CD4-positive, alpha-beta T cell (primary cell): ENCODE measurements at places on chromosomes 11 and 22.

GRCh38 chr11:102810950-102811660 lies 13.1 kb upstream of the MMP1 start:
- H3K36me3 ChIP-seq, result no peaks in the 10 kb centered on the region
- no peaks in the 10 kb centered on the region for H3K27me3 ChIP-seq
- H3K4me1 ChIP-seq, result no peaks in the 10 kb centered on the region
- no peak for DNase-seq
- no peak overlapping the region for H3K4me3 ChIP-seq
- H3K27ac ChIP-seq, result no peak overlapping the region

GRCh38 chr11:131486937-131487635 lies 116.7 kb downstream of the NTM start:
- no peak overlapping the region for H3K27ac ChIP-seq
- no peak overlapping the region for H3K4me3 ChIP-seq
- H3K4me1 ChIP-seq, result no peaks in the 10 kb centered on the region
- no peaks in the 10 kb centered on the region for H3K36me3 ChIP-seq

- H3K4me1 ChIP-seq, result no peaks in the 10 kb centered on the region
- DNase-seq, result no peak
- no peaks in the 10 kb centered on the region for H3K36me3 ChIP-seq
- H3K27me3 ChIP-seq, result no peaks in the 10 kb centered on the region
Measured at GRCh38 chr11:15830741-15831428, 525.5 kb downstream of the SOX6 start.

DNA sequence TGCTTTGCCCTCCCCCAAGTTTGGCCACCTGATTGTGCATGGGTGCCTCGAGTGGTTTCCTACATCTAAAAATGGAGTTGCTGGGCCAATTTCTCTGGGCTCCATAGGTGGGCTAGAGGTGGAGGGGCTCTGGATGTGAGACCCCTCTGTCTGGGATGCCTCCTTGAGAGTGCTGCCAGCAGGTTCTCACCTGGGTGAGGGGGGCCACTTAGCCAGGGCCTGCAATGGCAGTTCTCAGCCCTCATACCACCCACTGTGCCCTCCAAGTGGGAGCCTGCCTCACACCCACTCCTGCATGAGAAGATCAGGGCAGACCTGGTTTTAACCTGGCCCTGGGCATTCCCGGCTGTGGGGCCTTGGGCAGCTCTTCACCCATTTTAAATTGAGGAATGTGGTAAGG lies 83.9 kb downstream of the CABIN1 start:
- H3K4me3 ChIP-seq, result no peak overlapping the region
- no peaks in the 10 kb centered on the region for H3K4me1 ChIP-seq
- no peaks in the 10 kb centered on the region for H3K27me3 ChIP-seq
- peaks cover 72% of the 10 kb centered on the region for H3K36me3 ChIP-seq

DNA sequence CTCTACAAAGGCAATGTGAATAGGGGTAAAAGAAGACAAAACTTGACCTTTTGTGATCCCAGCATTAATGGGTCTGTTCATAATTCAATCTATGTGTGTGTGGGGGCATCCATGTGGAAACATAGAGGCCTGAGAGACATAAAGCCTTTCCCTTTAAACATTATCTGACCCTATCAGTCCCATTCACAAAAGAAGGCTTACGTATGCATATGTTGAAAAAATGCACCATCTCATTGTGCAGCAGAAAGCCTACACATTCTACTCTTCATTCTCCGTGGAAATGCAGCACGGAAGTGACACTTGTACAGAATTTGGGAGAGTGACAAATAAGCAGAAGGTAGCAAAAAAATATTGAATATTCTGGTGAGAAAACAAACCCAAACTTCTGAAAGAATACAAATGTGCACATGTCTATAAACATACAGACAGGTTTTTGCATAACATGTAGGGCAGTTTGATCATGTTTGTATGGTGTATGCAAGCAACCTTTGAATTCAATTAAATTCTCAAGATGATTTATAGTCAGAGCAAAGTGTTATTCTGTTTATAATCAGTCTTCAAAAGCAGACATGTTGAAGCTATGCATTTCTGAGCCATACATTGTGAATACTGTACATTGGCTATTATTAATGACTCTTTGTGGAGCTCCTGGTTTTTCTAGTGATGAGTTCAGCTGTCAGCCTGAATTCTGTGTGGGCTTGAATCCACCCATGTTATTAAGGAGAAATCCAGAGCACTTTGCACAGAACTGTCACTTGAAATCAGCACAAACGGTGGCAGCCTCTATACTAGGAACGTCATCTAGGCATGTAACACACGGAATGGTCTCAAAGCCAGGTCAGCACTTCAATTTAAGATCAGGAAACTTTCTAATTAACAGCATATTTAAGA lies 236.8 kb downstream of the DCDC1 start:
- H3K4me3 ChIP-seq, result no peak overlapping the region
- H3K27me3 ChIP-seq, result no peaks in the 10 kb centered on the region
- no peak for DNase-seq
- no peak overlapping the region for H3K27ac ChIP-seq
- no peaks in the 10 kb centered on the region for H3K36me3 ChIP-seq

GRCh38 chr22:24523873-24524272 lies 28.7 kb downstream of the UPB1 start:
- H3K27ac ChIP-seq, result no peak overlapping the region
- no peak overlapping the region for H3K4me3 ChIP-seq
- H3K4me1 ChIP-seq, result peaks cover 13% of the 10 kb centered on the region
- H3K27me3 ChIP-seq, result no peaks in the 10 kb centered on the region

- H3K36me3 ChIP-seq, result no peaks in the 10 kb centered on the region
- peaks cover 19% of the 10 kb centered on the region for H3K27me3 ChIP-seq
- H3K4me1 ChIP-seq, result peaks cover 10% of the 10 kb centered on the region
- H3K27ac ChIP-seq, result no peak overlapping the region
- no peak overlapping the region for H3K4me3 ChIP-seq
Measured at GRCh38 chr11:75237050-75237449, 3.5 kb upstream of the TPBGL start.

GRCh38 chr11:101508370-101508769 lies 75.4 kb downstream of the TRPC6 start:
- no peaks in the 10 kb centered on the region for H3K4me1 ChIP-seq
- no peaks in the 10 kb centered on the region for H3K36me3 ChIP-seq
- H3K27ac ChIP-seq, result no peak overlapping the region
- no peak for DNase-seq
- H3K27me3 ChIP-seq, result no peaks in the 10 kb centered on the region

- H3K4me3 ChIP-seq, result no peak overlapping the region
- H3K4me1 ChIP-seq, result peaks cover 6% of the 10 kb centered on the region
- no peak for DNase-seq
- no peaks in the 10 kb centered on the region for H3K27me3 ChIP-seq
Measured at GRCh38 chr11:44671234-44671633, 55.5 kb upstream of the TSPAN18 start.

DNA sequence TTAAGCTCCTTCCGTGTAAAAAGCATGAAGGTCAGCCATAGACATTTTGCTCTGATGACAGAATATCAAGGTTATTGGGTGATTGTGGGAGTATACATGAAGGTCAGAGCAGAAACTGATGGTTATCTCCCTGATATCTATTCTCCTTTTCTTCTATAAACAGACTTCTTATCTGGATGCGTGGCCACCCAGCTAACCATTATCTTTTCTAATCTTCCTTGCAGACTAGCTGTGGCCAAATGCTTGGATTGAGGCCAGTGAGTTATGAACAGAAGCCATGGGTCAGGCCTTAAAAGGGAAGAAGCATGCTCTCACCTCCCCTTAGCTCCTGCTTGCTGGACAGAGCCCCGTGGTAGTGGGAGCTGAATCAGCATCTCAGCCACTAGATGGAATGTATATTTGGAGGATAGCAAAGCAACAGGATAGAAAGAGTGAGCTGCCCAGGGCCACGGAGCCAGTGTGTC lies 31.3 kb upstream of the LRRC55 start:
- no peak overlapping the region for H3K4me3 ChIP-seq
- no peak overlapping the region for H3K27ac ChIP-seq
- no peaks in the 10 kb centered on the region for H3K36me3 ChIP-seq

GRCh38 chr11:70507466-70508230 lies 109.3 kb downstream of the CTTN start:
- no peaks in the 10 kb centered on the region for H3K4me1 ChIP-seq
- H3K27me3 ChIP-seq, result no peaks in the 10 kb centered on the region
- H3K36me3 ChIP-seq, result no peaks in the 10 kb centered on the region
- no peak overlapping the region for H3K4me3 ChIP-seq
- DNase-seq, result no peak

- DNase-seq, result no peak
- no peaks in the 10 kb centered on the region for H3K36me3 ChIP-seq
- H3K27ac ChIP-seq, result no peak overlapping the region
- peaks cover 64% of the 10 kb centered on the region for H3K27me3 ChIP-seq
- peaks cover 41% of the 10 kb centered on the region for H3K4me1 ChIP-seq
Measured at GRCh38 chr22:19718456-19719049, 4.2 kb downstream of the SEPTIN5 start.

GRCh38 chr11:269146-269890 lies 8.9 kb upstream of the NLRP6 start:
- H3K36me3 ChIP-seq, result no peaks in the 10 kb centered on the region
- peak overlapping the region; percentile 74 for H3K27ac ChIP-seq
- no peaks in the 10 kb centered on the region for H3K27me3 ChIP-seq
- H3K4me1 ChIP-seq, result peaks cover 34% of the 10 kb centered on the region
- peak overlapping the region; percentile 56 for H3K4me3 ChIP-seq

DNA sequence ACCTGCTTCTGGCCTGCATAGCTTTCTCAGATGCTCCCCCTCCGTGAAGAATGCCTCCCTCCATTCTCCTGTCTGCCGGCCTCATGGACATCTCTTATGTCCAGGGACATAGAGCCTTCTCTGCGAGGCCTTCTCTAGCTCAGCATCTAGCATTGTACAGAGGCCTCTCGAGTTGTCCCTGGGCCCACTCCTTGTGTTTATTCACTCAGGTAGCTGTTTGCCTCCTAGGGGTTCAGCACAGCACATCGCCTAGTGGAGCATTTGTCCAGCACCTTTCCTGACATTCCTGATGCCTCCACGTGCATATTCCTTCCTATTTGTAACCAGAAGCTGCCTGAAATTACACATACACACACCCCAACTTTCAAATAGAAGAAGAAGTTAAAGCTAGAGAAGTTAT lies 101.3 kb downstream of the TBC1D22A start:
- no peaks in the 10 kb centered on the region for H3K27me3 ChIP-seq
- peaks cover 8% of the 10 kb centered on the region for H3K36me3 ChIP-seq
- H3K4me3 ChIP-seq, result no peak overlapping the region
- H3K27ac ChIP-seq, result no peak overlapping the region

- no peak overlapping the region for H3K27ac ChIP-seq
- peaks cover 4% of the 10 kb centered on the region for H3K4me1 ChIP-seq
- no peaks in the 10 kb centered on the region for H3K36me3 ChIP-seq
- DNase-seq, result no peak
Measured at GRCh38 chr11:1706634-1707400, 9.8 kb downstream of the KRTAP5-6 start.

DNA sequence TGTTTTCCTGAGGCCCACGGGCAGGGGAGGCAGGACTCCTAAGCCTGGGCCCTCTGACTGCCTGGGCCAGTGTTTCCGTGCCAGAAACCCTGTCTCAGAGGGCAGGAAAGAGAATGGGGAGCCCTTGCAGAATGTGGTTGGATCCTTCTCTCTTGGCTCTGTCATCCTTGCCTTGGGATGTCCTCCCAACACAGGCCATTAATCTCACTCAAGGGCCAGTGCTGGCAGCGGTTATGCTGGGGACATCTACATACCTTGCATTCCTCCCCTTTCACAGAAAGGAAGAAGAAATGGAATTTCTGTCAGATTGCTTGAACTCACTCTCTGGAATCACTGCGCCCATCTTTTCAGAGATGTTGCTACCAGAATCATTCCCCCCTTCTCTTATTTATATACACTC lies 296.9 kb downstream of the KIRREL3 start:
- no peak for DNase-seq
- H3K36me3 ChIP-seq, result no peaks in the 10 kb centered on the region
- H3K27me3 ChIP-seq, result no peaks in the 10 kb centered on the region
- H3K27ac ChIP-seq, result no peak overlapping the region
- H3K4me1 ChIP-seq, result no peaks in the 10 kb centered on the region

DNA sequence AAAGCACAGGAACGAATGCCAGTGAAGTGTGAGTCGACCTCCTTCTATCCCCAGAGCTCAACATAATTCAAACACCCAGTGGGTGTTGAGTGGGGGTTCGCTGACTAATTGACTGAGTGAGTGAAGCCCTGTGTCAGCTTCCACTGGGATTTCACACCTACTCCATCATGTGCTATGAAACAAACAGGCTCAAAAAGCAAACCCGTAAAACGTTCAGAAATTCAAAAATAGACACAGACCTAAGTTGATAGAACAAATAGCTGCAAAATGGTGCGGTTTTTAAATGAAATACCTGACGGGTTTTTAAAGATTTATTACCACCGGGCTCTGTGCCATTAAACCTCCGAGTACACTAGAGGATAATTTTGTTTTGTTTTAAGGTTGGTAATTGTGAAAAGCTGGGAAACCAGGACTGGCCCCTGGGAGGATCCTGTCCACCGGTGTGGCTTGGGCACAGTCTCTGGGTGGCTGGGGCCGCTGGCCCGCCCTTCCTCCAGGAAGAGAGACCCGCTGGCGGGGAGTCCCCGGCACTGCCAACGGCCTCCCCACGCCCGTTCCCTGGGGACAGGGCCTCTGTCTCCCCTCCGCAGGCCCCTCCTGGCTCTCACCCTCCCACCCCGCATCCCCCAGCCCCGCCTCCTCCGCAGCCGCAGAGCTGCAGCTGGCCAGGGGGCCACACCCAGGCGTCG lies 13.6 kb downstream of the KCNJ5 start:
- peak overlapping the region; percentile 57 for H3K4me3 ChIP-seq
- DNase-seq, result no peak
- no peaks in the 10 kb centered on the region for H3K36me3 ChIP-seq
- no peak overlapping the region for H3K27ac ChIP-seq
- peaks cover 22% of the 10 kb centered on the region for H3K4me1 ChIP-seq
- peaks cover 28% of the 10 kb centered on the region for H3K27me3 ChIP-seq

DNA sequence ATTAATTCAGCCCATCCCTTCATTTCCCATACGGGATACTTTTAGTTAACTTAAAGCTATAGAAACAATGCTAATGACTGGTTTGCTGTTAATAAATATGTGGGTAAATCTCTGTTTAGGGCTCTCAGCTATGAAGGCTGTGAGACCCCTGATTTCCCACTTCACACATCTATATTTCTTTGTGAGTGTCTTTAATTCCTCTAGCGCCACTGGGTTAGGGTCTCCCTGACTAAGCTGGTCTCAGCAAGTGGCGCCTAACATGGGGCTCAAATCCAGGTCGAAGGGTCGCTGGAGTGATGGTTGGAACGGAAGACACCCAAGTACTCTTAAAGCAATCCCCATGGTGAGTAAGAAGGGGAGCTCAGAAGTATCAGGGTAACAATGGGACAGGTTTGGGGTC lies 14.4 kb upstream of the OOSP1 start:
- H3K27me3 ChIP-seq, result no peaks in the 10 kb centered on the region
- H3K4me3 ChIP-seq, result no peak overlapping the region
- H3K4me1 ChIP-seq, result no peaks in the 10 kb centered on the region
- no peaks in the 10 kb centered on the region for H3K36me3 ChIP-seq
- H3K27ac ChIP-seq, result no peak overlapping the region

GRCh38 chr22:23240639-23241389 lies 60.5 kb downstream of the BCR start:
- no peak overlapping the region for H3K4me3 ChIP-seq
- DNase-seq, result peak; percentile 32
- no peaks in the 10 kb centered on the region for H3K27me3 ChIP-seq
- peak overlapping the region; percentile 78 for H3K27ac ChIP-seq
- no peaks in the 10 kb centered on the region for H3K36me3 ChIP-seq

GRCh38 chr11:122779047-122779629 lies 59.2 kb upstream of the CRTAM start:
- H3K27ac ChIP-seq, result no peak overlapping the region
- peaks cover 4% of the 10 kb centered on the region for H3K4me1 ChIP-seq
- peaks cover 56% of the 10 kb centered on the region for H3K36me3 ChIP-seq
- no peak for DNase-seq
- no peak overlapping the region for H3K4me3 ChIP-seq
